ENCODE measurements at places on chromosomes 6 and 20.

- DNase-seq = peak; percentile 25
These were observed 28.1 kb downstream of the RIPOR3 start for GRCh38 chr20:50663095-50663821.

DNA sequence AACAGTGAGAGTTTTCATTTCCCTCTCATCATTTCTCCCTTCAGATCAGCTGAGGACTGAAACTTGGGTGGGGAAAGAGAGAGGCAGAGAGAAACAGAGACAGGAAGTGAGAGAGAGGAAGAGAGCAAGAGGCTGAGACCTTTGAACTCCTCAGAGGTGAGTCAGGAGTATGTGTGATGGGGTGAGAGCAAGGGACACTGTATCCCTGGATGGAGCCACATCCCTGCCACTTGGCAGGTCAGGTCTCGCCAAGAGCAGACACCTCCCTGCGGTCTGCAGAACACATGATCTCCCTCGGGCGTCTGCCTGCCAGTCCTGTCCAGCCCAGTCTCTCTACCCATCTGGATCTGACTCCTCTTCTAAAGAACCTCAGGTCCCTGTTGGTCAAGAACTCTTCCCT is 62.7 kb upstream of the SYNDIG1 start:
- no peak for DNase-seq

- no peak for DNase-seq
These were observed 399.7 kb upstream of the ADGRB3 start for GRCh38 chr6:68235326-68235784.

DNA sequence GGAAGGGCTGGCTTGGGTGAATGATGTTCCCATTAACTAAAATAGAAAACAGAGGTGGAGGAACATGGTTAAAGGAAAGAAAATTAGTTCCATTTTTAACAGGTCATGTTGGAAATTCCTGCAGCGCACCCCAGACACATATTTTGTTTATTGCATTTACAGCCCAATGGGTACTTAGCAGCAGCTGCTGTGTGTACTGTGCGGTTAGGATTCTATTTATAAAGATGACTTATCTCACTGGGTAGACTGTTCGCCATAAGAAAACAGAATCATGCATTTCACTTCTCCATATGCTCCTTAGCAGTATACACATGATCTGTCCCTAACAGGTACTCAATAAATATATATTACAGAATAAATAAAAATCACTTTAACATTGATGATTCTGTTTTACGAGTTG is 135.8 kb downstream of the SLC35F1 start:
- DNase-seq = no peak

DNA sequence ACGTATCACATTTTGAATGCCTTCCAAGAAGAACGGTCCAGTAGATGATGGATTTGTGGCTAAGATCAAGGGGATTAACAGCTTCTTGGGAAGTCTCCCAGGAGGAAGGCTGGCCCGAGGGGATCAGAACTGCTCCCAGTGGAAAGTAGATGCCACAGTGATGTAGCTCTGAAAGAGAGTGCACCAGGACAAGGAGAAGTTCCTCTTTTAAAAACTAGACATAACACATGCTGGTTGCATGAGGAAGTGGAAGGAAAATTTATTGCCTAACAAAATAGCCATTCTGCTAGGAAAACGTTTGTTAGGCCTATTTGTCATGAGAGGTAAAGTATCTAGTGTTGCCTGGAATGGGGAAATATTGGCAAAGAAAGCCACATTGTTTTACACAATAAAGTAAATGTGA is 87.8 kb downstream of the CDH26 start:
- no peak for DNase-seq

DNA sequence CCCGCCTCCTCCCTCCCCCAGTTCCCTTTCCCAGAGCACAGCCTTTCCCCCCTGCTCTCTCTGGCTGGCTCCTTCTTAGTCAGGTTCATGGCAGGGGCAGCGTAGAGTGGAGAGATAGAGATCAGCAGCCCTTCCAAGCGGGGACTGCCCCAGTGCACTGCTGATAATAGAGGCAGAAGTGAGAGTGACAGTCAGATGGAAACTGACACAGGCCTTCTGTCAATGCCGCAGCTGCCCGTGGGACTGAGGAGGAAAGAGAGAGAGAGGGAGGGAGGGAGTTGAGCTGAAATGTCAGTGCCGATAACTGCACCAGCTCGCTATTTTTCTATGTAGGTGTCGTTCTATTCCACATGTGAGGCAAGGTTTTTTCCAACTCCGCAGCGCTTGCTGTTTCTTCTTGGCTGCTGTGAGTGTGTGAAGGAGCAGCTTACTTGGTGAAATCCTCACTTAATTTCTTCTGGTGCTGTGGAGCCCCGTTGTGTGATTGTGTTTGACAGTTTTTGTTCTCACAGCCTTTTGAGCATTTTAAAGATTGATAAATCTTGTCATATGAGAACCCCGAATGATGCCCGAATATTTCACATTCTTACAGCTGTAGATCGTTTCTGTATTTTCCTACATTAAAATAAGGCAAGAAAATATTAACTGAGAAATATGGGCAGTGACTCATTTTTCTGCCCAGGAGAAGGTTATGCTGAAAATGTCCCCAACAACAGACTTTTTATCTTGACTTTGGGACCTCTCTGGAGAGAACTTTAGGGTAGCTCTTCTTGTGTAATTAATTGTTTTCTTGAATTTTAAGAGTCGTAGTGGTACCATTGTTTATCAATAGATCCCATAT is 386.4 kb upstream of the MMS22L start:
- DNase-seq = no peak

- no peak for DNase-seq
These were observed 136.2 kb upstream of the STMND1 start for GRCh38 chr6:16965689-16966088.

- DNase-seq = peak; percentile 29
These were observed 46.3 kb downstream of the MCM8 start for GRCh38 chr20:5996765-5997164.

GRCh38 chr20:48619126-48620101 is 208.4 kb downstream of the PREX1 start:
- DNase-seq = no peak

DNA sequence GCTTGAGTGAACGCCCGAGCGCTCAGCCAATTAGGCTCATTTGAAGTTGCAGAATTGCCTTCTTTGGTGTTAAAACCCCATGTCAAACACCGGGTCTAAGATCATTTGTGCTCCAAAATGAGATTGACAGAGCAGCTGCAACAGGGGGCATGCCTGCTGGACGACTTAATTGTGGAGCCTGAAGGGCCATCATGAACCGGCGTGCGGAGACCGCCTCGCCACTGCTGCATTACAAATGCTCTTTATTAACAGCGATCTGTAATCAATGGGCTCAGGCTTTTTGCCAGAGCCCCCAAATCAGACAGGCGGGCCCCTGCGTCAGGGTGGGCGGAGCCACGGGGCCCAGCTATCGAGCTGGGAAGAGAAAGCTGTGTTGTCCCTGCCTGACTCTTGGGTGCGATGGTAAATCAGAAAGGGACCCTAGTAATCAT is 183.2 kb downstream of the SIM1 start:
- DNase-seq = no peak

DNA sequence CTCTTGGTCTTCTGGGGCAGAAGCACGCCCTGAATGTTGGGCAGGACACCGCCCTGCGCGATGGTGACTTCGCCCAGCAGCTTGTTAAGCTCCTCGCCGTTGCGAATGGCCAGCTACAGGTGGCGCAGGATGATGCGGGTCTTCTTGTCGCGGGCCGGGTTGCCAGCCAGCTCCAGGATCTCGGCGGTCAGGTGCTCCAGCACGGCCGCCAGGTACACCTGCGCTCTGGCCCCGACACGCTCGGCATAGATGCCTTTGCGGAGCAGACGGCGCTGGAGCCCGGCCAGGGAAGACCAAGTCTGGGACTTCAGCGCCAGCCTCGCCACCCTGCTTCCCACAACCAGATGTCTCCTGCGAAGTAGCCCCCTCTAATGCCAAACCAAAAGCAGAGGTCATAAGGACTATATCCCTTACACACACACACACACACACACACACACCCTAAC is 8.0 kb upstream of the SLC17A3 start:
- DNase-seq = peak; percentile 25

GRCh38 chr6:31665501-31666336 is at the start of gene CSNK2B:
CSNK2B (plus strand) TSS chr6:31666080; CDS start chr6:31666832, 752 bp downstream.
- peak; percentile 99 for DNase-seq

DNA sequence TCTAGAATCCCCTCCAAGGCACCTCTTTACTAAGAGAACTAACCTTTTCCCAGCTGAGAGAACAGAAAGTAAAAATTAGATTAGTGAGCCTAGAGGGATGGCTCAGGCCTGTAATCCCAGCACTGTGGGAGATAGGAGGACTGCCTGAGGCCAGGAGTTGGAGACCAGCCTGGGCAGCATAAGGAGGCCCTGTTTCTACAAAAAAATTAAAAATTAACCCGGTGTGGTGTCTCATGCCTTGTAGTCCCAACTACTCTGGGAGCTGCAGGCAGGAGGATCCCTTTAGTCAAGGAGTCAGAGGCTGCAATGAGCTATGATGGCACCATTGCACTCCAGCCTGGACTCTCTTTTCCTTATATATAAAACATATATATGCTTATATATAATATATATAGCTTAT is 5.5 kb upstream of the OOEP start:
- DNase-seq = no peak

GRCh38 chr6:33343953-33344611 is 26.5 kb upstream of the ZBTB22 start:
- DNase-seq = peak; percentile 53

GRCh38 chr6:46637145-46637544 is 15.5 kb downstream of the CYP39A1 start:
- no peak for DNase-seq

GRCh38 chr6:31687321-31687720 is 6.5 kb upstream of the LY6G5C start:
- DNase-seq = no peak

DNA sequence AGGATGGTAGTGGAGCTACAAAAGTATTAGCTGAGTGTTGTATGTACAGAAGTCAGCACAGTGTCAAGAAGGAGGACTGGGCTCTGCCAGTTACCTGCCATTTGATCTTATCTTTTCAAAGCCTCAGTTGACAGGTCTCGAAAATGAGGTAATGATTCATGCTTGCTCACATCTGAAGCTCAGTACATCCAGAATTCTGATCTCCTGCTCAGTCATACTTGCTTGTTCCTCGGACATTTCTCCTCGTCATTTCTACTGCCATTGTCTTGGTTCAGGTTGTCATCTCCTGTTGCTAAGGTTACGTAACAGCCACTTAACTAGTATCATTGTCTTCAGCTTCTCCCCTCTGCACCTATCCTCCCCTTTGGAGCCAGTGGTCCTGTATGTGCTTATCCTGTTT is 89.5 kb downstream of the SLX4IP start:
- no peak for DNase-seq

- DNase-seq = peak; percentile 65
These were observed at the start of gene COMMD7 for GRCh38 chr20:32743237-32744112. COMMD7 (minus strand) TSS chr20:32743467; CDS start chr20:32743391, 76 bp downstream.

DNA sequence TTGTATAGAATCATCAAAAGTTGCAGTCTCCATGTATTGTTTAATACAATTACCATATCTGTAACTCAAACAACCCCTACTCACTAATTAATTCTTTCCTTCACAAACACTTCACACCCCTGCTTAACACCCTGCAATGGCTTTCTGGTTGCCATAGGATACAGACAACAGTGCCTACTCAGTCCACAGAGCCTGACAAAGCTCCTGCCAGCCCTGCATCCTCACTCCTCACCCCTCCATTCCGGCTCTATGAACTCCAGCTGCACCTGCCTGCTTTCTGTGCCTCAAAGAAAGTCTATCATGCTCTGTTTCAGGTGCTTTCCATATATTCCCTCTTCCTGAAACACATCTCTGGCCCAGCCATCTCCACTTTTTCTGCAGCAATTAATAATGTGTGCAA is 253.4 kb downstream of the HACE1 start:
- no peak for DNase-seq

DNA sequence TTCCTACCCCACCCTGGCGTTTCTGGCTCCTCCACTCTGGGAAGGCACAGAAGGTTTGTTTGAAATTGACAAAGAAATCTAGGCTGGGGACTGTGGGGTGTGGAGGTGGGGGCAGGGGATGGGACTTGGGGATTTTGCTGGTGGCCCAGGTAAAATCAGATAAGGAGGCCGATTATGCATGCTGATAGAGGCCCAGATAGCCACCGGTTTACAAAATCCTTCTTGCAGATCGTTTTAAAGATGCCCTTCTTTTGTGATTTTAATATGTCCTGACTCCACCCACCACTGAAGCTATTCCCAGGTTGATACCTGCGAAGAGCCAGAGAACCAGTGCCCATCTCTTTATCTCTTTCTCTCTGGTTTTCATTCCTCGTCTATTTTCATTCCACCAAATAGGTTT is 104.9 kb downstream of the TFAP2C start:
- DNase-seq = no peak

GRCh38 chr20:36219671-36220220 is 16.5 kb upstream of the AAR2 start:
- no peak for DNase-seq

DNA sequence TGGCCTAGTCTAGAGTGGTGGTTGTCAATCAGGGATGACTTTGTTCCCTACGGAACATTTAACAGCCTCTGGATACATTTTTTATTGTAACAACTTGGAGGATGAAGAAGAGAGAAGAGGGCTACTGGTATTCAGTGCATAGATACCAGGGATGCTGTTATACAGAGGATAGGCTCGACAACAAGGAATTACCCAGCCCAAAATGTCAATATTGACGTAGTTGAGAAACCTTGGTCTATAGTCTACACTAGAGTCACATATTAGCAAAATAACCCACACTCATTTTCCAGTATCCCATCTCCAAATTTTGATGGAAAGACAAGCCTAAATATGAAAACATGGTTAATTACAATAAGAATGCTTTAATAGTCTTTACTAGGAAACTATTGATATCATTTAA is 195.1 kb downstream of the PKHD1 start:
- DNase-seq = no peak

GRCh38 chr6:161091151-161091550 is 99.6 kb downstream of the MAP3K4 start:
- DNase-seq = no peak

GRCh38 chr6:79782792-79783580 is 151.9 kb downstream of the SH3BGRL2 start:
- DNase-seq = no peak

- DNase-seq = no peak
These were observed 51.7 kb downstream of the TMEM170B start for GRCh38 chr6:11589261-11589660.

- no peak for DNase-seq
These were observed 20.2 kb downstream of the RIPK1 start for GRCh38 chr6:3088446-3088845.

- DNase-seq = no peak
These were observed 58.2 kb downstream of the TNFAIP3 start for GRCh38 chr6:137925141-137925698.

- DNase-seq = no peak
These were observed 8.0 kb upstream of the UQCC2 start for GRCh38 chr6:33719326-33719987.

GRCh38 chr6:42079941-42080464 is 29.7 kb downstream of the TAF8 start:
- no peak for DNase-seq

DNA sequence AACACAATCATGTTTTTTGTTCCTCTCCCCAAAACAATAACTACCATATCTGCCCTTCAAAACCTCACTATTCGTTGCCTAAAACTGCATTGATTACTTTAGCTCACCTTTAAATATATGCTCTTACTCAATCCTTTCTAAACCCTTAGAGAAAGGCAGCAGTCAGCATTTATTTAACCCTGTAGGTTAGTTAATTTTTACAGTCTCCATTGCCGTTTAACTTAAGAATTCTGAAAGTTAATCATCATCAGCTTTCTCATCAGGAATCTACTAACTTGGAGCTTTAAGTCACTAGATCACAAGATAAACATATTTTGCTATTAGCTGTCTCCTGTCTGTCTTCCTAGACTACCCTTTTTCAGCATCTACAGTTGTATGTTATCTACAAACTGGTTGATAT is 991.9 kb downstream of the EPHA7 start:
- DNase-seq = no peak

Measured in stimulated activated CD4-positive, alpha-beta T cell treated with anti-CD3 and anti-CD28 coated beads, Interleukin-4, amount 100 ng/mL, for 24 hours (primary cell).